ENCODE measurements at places on chromosomes 6 and 20. TPM values are rescaled to one million over a fixed set of nuclear protein-coding genes. Genes with fewer than 3 reads are reported as not detected.

The APOBEC2 gene
- not detected for total RNA-seq

The C4B gene
- 8.8 TPM for total RNA-seq

The DLL1 gene
- total RNA-seq = 2.4 TPM

The ZBTB12 gene
- 9.4 TPM for total RNA-seq

The DNMT3B gene
- 3.5 TPM for total RNA-seq

The GPLD1 gene
- total RNA-seq = 0.98 TPM

The CRISP2 gene
- total RNA-seq = not detected

The LGSN gene
- total RNA-seq = not detected

The TRIM10 gene
- total RNA-seq = not detected

The TRDN gene
- not detected for total RNA-seq

The ABHD16B gene
- not detected for total RNA-seq

The GNMT gene
- total RNA-seq = 0.72 TPM

The SMIM28 gene
- not detected for total RNA-seq

The KCNQ5 gene
- total RNA-seq = 9.4 TPM

The TNFRSF21 gene
- total RNA-seq = 76.0 TPM

The BFSP1 gene
- 6.9 TPM for total RNA-seq

The EBF4 gene
- 6.8 TPM for total RNA-seq

The ULBP3 gene
- 2.4 TPM for total RNA-seq

The MARCKS gene
- 35.3 TPM for total RNA-seq

The ABCF1 gene
- 94.9 TPM for total RNA-seq

The ECT2L gene
- not detected for total RNA-seq
